Activated CD4-positive, alpha-beta T cell treated with anti-CD3 and anti-CD28 coated beads, Interleukin-2, amount 50 U/mL, for 1 hour (primary cell): ENCODE measurements at places on chromosomes 12 and 14.

DNA sequence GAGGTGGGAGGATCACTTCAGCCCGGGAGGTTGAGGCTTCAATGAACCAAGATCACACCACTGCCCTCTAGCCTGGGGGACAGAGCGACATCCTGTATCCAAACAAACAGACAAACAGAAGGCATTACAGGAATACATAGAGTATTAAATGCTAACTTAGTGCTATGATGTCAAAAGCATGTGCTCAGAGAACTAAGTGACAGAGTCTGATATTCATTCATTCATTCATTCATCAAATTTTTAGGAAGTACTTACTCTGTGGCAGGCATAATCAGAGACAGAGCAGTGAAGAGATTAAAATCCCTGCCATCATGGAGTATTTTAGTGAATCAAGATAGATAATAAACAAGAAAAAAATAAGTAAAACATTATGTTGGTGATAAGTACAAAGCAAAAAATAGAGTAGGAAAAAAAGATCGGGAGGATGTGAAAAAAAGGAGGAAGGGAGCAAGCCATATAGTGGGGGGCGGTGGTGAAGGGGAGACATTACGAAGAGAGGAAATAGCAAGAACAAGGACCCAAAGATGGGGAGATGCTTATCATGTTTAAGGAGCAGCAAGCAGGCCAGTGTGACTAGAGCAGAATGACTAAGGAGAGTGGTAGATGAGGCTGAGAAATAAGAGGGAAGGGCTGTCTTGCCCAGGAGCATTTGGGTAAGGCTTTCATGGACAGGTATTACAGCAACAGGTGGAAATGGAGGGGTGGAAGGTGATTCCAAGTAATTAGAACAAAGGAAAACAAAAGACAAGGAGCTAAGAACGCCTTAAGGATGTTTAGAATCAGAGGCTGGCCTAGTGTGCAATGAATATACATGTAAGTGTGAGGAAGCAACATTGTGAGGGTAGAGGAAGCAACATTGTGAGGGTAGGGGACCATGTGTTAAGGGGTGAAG, 2.8 kb downstream of the MAP4K5 start:
- DNase-seq = no peak

GRCh38 chr12:123634142-123634561, 523 bp downstream of the GTF2H3 start:
- DNase-seq = no peak

- no peak for DNase-seq
Observed at GRCh38 chr14:89379891-89380820, 36.9 kb downstream of the FOXN3 start.

DNA sequence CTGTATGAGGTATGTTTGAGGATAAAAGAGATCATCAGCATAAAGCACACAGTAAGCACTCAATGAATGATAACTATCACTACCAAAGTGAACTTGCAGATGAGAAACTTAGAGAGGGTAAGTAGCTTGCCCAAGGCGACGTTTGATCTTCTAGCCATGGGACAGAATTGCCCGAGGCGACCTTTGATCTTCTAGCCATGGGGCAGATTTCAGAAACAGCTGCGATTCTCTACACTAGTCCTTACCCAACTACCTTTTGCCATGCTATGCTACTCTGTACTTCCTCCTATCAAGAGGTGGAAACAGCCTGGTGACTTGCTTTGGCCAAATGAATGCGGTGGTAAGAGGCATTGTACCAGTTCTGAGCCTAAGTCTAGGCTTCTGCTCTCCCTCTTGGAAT, 23.7 kb upstream of the NT5DC3 start:
- DNase-seq = no peak

- no peak for DNase-seq
Observed at GRCh38 chr14:104996483-104996882, 10.9 kb downstream of the CLBA1 start.

DNA sequence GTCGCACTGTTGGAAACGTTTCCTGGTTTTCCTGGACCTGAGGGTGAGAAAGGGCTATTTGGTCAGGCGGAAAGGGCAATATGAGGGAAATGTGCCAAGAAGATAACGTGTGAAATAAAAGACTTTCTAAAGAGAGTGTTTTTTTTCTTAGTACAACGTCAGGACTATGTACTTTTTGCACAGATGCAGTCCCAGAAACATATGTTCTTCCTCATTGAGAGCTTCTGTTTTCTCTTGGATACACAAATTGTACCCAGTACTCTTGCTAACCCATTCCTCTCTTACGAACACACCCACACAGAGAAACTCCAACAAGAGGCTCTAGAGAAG, 669 bp upstream of the PKP2 start:
- no peak for DNase-seq

- DNase-seq = no peak
Observed at GRCh38 chr14:52318826-52319645, 4.9 kb downstream of the PTGER2 start.

GRCh38 chr14:24411443-24412389, 12.9 kb downstream of the NYNRIN start:
- DNase-seq = no peak

GRCh38 chr14:94536836-94537235, 24.4 kb upstream of the SERPINA4 start:
- no peak for DNase-seq

DNA sequence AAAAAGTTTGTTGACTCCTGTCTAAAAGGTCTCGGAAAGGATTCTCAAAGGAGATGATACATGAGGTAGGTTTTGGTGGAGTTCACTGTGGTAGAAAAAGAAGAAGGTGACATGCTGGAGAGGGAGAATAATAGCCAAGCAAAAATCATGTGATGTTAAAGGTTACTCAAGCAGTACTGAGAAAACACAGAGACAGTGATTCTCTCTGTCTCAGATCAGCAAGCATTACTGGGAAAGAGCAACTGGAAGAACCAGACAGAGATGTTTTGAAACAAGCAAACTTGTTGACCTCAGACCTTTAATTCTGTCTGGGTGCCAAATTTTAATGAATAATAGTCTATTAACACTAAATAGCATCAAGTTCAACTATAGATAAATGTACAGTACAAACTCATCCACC, 183.5 kb upstream of the PLEKHG7 start:
- no peak for DNase-seq

DNA sequence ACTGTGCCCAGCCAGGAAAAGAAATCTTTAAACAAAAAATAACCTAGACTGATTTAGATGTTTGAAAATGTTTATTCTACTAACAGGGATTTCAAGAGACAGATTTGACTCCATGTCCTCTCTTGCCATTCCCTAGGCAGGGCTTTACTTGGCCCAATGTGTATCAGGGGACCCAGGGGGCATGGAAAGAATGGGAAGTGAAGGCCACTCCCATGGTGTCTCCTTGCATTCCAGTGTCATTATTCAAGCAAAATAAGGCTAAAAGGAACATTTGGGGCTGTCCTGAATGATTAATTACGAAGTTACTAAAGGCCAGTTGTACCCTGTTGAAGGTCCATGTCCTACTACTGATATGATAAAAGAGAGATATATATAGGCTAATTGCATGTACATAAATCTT, 151.9 kb upstream of the ATF7IP start:
- no peak for DNase-seq

DNA sequence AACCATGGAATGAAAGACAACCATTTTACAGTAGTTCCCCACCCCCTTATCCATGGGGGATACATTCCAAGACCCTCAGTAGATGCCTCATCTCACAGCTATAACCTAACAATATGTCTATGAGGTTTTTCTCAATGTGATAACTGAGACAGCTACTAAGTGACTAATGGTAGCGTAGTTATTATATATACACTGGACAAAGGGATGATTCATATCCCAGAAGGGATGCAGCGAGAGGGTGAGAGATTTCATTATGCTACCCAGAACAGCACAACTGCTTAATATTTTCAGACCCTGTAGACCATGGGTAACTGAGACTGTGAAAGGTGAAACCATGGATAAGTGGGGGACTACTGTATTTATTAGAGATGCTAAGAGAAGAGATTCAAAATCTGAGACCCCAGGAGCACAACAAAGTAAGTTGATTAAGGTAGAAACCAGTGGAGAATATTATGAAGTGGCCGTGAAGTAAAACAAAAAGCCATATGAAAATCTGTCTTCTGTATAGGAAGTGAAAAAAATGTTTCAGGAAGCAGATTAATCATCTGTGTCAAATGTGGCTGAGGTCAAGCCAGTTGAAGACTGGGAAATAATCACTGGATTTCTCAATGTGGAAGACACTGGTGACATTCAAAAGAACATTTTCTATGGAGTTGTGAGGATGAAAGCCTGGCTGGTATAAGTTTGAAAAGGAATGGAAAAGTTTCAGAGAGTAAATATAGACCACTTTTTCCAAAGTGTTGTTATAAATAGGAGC, 77.2 kb downstream of the RPL10L start:
- DNase-seq = no peak
